Activated naive CD4-positive, alpha-beta T cell treated with anti-CD3 and anti-CD28 coated beads, Interleukin-2, amount 10 ng/mL, durations not matched to agents 7 days and 5 days (primary cell): ENCODE measurements at places on chromosomes 12 and 14.

DNA sequence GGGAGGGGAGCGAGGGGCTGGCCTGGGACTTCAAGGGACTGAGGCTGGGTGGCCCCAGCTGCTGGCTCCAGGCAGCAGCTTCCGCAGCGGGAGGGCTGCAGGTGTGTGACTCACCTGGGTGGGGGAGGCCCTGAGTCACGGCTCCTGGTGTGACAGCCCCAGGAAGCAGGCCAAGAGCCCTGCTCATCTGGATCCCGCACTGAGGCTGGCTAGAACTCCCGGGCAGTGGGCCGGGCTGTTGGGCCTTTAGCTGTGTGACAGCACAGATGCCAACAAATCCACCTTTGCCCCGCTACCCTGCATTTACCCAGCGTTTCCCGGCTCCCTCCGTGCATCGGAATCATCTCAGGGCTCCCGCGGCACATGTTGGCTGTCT is 180.0 kb upstream of the PRMT8 start:
- DNase-seq: no peak

GRCh38 chr12:93379326-93379980 is 1.7 kb downstream of the NUDT4 start:
- DNase-seq: no peak

DNA sequence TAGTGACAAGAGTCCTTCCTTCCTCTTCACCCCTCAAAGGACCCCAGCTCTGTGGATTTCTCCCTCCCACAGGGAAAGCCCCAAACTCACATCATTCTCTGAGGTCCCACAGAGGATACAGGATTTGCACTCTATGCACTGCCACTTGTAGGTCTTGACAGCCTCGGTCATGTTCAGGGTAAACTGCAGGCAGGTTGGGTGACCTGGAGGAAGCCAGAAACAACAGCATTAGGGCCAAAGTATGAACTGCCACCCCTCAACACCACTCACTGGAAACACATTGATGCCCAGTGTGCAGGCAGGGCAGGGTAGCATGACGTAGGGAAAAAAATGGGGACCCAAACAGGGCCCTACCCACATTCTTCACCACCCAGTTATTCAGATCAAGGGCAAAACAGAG is 264.4 kb downstream of the DPF3 start:
- no peak for DNase-seq

DNA sequence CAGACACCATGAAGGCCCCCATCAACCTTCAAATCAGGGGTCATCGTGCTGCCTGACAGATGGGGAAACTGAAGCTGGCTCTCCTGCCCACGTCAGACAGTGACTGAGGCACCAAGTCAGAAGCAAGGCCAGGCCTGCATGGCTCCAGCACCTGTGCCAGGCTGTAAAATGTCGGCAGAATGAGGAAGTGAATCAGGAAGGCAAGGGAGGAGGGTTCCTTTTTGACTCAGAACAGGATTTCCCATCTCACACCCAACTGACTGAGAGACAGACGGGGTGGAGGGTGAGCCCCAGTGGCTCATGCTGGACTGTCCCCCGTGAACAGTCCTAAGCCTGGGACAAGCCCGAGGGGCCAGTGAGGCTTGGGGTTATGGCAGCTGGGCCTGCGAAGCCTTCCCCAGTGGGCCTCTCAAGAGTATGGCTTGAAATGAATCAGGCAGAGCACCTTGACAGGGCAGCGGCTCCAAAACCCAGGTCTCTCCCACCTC is 20.9 kb downstream of the SYNE3 start:
- peak; percentile 21 for DNase-seq

- DNase-seq: peak; percentile 46
Measured at GRCh38 chr12:130775953-130776856, 60.1 kb upstream of the RIMBP2 start.

DNA sequence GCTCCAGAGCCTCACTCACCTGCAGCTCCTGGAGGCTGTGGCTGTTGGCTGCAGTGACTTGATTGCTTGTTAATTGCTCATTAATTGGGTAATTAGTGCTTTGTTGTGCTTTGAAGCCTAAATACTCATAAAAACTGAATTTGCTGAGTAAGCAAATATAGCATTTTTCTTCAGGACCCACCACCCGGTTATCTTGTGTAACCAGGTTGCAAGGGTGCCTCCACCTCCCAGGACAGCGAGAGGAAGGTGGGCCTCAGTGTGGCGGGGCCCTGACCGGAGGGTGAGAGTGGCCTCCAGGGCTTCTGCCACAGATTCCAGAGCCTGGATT is 48.7 kb downstream of the FBRSL1 start:
- DNase-seq: no peak

DNA sequence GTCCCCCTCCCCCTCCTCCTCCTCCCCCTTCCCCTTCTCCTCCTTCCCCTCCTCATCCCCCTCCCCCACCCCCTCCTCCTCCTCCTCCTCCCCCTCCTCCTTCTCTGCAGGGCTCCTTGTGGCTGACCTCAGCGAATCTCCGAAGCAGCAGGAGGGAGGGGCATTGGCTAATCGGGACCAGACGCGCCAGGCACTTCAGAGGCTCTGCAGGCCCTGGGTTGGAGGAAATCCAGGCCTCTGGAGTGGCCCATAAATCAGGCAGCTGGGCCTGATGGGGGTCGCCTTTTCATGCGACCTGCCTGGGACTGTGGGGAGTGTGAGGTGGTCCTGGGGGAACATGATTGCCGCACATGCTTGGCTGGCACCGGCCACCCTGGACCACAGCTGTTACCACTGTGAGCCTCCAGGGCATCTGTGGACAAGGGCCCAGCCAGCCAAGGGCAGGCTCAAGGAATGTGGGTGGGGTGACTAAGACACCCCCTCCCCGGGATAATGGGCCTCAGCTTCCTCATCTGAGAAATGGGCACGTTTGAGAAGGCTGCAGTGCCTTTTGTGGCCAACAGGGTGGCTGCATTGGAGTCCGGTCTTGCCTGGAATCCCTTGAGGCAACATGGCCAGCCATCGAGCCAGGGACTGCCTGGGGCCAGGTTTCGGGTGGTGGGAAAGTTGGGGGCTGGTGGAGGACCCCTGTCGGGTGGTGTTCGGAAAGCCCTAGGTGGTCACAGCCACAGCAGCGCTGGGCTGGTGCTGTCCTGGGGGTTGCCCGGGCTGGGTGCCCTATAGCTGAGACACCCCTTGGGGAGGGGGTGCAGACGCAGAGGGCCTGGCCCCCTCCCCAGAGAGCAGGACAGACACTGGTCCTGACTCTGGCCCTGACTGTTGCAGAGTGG is 12.0 kb downstream of the KIF26A start:
- no peak for DNase-seq

- no peak for DNase-seq
Measured at GRCh38 chr12:26782372-26783130, 50.4 kb downstream of the ITPR2 start.

DNA sequence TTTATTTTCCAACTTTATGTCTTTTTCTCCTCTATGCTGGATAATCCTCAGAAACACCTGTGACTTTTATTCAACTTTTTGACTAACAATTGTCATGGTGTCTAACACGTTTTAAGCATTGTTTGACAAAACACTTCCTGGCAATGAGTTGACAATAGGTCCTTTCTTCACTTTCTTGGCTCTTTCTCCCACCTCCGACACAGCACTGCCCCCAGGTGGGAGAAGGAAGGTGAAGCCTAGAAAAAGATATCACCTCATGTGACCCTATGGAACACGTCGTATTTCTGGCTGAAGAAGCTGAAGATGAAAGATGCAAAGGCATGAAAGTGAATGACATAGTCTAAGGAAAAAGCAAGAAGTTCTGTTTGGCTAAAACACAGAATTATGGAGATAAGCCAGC is 430.0 kb downstream of the ETNK1 start:
- DNase-seq: no peak

GRCh38 chr12:124391340-124392261 is 96.7 kb downstream of the RFLNA start:
- peak; percentile 60 for DNase-seq

GRCh38 chr12:131131808-131132117 is 178.1 kb downstream of the ADGRD1 start:
- DNase-seq: no peak

- DNase-seq: no peak
Measured at GRCh38 chr12:123591702-123592481, 7.5 kb downstream of the TMED2 start.
